ENCODE measurements at places on chromosomes 12 and 14.

- no peak for DNase-seq
Observed at GRCh38 chr14:77086017-77086727, 11.9 kb upstream of the CIPC start.

- DNase-seq = no peak
Observed at GRCh38 chr14:61335049-61335448, 13.7 kb downstream of the PRKCH start.

DNA sequence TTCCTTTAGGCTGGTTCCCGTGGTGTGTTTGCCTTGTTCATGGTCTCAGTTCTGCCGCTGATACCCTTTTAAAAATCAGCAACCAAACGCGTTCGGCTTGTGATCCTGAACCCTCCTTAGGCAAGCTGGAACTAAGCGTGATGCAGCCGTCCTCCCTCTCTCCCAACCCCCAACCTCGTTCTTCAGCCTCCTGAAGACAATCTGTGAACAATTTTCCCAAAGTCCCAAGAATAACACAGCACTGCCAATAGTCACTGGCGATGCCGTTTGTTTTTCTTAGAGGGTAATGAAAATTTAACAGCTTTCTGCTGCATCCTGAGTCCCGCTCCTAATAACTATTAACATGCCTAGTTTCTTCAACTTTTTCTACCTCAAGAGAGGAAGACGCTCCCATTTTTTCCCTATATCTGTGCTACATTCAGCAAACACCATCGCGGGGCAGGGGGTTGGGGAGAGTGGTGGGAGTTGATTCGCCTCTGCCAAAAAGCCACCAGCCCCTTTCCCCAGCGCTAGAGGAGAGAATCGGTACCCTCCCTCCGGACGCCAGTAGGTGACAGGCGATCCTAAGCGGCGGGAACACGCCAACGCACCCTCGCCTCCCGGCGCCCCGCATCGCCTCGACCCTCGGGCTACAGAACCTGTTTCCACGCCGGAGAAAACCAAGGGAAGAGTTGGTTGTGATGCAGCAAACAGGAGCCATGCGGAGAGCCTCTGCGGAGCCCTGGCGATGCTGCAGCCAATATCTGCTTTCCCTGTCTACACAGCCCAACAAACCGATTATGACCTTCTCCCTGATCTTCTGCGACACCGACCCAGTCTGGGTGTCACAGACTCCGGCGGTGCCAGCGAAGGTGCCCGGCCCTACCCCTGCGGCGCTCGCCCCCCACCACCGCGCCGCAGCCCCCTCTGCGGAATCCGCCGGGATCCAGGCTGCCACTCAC lies 752 bp downstream of the PRICKLE1 start:
- peak; percentile 52 for DNase-seq

- no peak for DNase-seq
Observed at GRCh38 chr12:95553197-95553943, 2.1 kb upstream of the USP44 start.

- no peak for DNase-seq
Observed at GRCh38 chr12:87363497-87364084, 665.6 kb downstream of the C12orf50 start.

DNA sequence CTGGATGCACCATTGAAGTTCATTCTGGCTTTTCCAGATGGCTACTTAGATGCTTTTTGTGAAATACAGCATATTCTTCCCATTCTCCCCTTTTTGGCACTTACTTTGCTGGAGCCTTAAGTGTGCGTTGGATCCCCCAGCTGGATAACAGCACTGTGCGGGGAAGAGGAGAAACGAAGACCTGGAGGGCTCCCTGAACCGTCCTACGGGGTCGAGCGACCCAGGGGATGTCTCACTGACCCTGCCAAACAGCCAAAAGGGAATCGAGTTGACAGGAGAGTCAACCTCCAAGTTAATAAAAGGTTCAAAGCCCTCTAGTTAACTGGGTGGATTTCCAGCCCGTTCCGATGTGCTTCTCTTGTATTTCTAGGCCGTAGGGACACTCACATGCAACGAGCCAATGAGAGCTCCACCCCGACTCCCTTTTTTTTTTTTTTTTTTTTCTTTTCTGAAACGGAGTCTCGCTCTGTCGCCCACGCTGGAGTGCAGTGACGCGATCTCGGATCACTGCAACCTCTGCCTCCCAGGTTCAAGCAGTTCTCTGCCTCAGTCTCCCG lies 1.0 kb upstream of the CAMKK2 start:
- DNase-seq = peak; percentile 39

- no peak for DNase-seq
Observed at GRCh38 chr14:42138406-42138805, 531.7 kb downstream of the LRFN5 start.

GRCh38 chr14:77663293-77663692 lies 44.5 kb downstream of the ALKBH1 start:
- no peak for DNase-seq

- DNase-seq = no peak
Observed at GRCh38 chr12:57592551-57593165, 1.7 kb downstream of the PIP4K2C start.

Data from NCI-H2081 (cell line).